HTR-8/SVneo (cell line): ENCODE measurements at places on chromosomes 1 and 21.

GRCh38 chr1:188888386-188888785 is 1589.3 kb downstream of the BRINP3 start:
- DNase-seq: no peak

DNA sequence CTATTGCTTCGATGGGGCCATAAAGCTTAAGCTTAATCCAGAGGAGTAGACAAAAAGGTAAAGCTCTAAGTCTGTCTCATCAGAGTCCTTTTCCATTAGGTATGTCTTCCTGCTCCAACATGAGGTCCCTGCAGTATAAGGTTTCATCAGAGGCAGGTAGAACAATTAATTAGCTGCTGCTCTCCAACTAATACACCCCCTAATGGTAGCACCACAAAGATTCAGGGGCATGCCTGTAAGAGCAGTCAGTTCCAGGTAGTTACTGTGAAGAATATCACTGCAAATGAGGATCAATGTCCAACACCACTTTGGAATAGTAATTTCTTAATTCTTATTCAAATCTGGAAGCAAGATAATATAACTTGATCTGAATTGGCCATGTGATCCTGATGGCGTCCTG is 160.3 kb upstream of the ESRRG start:
- no peak for DNase-seq

DNA sequence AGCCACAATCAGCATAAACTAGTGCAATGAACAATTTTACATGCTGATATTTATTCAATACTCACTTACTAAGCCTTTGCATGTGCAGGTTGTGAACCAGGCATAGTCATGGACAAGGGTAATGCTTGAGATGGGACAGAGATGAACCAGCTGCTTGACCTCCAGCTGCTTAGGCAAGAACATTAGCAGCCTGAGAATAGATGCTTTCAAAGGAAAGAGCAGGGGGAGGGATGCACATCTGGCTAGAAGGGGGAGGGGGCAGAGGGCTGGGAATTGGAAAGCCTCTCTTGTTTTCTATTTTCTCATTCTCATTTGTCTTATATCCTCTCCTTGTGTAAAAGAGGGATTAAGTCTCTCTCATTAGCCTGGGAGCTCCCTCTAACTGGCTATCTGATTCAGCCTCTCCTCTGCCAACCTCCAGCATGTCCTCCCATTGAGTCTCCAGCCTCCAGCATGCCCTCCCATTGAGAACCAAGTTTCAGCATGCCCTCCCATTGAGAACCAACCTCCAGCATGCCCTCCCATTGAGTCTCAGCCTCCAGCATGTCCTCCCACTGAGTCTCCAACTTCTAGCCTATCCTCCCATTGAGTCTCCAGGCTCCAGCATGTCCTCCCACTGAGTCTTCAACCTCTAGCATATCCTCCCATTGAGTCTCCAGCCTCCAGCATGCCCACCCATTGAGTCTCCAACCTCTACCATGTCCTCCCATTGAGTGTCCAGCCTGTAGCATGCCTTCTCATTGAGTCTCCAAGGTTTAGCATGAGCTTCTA is 38.4 kb upstream of the TRABD2B start:
- DNase-seq: no peak

- no peak for DNase-seq
These were observed 46.2 kb downstream of the C1orf198 start for GRCh38 chr1:230822092-230822581.

DNA sequence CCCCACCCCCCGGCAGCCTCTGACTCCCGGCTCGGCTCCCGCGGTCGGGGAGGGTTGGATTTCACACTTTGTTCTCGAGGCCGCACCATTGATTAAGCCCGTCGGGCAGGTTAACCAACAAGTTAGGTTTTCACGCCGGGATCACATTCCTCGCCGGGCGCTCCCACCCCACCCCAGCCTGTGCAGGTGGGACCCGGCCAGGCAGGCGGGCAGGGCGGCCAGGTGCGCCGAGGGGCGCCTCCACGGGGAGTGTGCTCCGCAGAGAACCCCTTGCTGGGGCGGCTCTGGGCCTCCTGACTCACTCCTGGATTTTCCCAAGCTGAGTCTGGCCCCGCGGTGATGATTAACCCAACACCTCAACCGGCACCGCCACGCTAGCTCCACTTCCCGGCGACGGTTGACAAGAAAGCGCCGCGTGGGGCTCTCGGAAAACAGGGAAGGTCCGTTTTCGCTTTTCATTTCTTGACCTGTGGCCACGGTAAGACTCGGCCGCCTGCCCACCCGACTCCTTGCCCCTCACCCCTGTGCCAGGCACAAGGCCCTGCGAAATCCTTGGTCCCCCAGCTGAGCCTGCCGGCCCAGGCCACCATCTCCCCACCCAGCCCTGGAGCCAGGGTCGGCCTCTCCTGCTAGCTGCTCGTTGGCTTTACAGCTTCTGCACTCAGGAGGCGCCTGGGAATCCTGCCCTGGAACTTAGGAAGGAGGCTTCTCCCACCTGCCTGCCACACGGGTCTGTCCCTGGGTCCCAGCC is 8.8 kb upstream of the TTLL10 start:
- DNase-seq: no peak

DNA sequence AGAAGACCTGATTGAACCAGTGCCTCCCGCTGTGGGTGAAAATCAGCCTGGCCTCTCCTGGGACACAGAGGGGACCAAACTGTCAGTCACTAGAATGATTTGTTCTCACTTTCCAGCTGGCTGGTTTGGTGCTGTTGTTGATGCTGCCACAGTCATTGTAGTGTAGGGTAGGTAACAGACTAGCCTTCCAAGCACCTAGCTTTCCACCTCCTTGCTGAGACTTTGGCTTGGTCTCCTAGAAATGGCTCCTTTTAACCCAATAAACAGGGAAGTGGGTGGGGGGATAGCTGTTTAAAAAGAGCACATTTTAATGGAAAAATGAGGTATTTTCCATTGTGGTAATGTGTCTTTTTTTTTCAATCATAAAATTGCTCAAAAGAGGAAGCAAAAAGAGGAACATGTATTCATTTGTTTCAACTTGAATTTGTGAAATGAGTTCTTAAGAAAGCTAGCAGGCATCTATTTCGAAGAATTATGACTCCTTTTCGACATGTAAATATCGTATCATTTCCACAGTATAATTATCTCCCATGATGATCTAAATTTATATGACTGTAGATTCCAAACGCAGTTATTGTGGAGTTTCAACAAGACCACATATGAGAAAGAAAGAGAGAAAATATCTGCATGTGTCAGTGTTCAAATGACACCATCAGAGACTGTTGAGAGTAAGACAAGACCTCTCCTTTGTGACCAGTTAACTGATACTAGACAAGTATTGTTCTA is 190.1 kb downstream of the HLX start:
- no peak for DNase-seq

DNA sequence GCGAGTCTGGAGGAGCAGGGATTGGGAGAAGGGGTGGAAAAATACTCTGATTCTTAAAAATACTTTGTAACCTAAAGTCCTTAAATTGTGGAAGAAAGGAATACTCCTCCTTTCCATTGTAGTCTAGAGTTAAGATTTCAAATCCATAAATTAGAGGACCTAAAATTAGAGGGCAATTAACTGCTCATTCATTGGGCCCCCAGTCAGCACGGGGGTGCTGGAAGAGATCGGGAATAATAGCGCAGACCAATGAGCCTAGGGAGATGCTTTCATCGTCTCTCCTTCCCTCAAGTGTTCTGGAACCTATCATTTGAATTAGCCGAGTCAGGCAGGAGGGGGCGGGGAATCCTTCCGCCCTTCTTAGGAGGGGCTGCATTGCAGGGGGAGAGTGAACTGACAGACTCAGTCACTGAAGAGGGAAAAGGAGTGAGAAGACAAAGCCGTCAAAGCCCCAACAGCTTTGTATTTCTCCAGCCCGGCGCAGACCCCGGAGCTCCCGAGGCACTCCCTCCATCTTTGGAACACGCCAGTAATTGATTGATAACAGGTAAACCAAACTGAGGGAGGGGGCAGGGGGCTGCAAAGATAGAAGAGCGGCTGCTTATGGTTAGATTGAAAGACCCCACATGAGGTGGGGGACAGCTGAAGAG is at the start of gene MLLT11:
TSS of gene MLLT11 (plus strand) at position 391 of the 650 bp plus-strand sequence. CDS start 6,828 bp downstream, outside the sequence.
- peak; percentile 66 for DNase-seq

GRCh38 chr1:228337031-228337564 is 69.5 kb downstream of the TRIM11 start:
- DNase-seq: no peak

DNA sequence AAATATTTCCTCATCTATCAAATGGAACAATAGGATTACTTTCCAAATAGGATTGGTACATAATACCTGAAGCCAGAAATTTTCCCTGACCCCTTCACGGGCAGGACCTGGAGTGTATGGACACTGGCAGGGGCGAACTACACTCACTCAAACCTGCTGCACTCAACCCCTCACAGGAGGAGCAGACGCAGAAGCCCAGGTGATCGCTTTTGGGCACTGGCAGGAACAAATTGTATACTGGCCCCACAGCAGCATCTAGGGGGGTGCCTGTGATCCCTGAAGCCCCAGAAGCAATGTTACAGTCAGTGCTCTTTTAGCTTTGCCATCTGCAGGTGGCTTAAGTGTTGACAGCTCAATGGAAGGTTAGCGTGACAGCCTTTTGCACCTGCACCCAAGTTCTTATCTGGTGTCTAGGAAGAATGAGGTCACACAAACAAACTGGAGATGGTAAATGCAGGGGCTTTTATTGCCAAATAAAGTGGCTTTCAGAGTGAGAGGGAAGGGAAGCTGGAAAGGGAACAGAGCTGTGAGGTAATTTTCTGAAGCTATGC is 199.2 kb upstream of the NEGR1 start:
- DNase-seq: no peak

DNA sequence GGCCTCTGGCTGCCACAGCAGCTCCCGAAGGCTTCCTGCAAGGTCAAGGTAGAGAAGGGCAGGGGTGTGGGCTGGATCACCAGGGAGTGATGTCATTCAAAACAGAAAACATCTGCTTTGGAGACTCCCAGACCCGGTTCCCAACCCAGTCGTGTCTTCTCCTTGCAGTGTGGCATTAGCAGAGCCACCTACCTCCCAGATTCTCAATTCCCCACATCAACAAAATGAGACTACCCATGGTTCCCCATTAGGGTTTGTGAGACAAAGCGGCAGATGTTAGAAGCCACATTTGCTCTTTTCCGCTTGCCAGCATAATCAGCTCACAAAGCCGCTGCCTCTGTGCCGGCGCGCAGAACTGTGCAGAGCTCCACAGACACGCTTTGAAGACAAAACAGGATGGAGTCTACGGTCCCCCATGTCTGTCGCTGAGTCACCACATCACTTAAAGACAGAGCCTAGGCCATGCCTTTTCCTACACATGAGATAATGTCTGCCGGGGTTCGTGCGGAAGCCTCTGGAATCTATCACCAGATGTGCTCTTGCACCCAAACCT is 12.5 kb downstream of the KIF17 start:
- no peak for DNase-seq

DNA sequence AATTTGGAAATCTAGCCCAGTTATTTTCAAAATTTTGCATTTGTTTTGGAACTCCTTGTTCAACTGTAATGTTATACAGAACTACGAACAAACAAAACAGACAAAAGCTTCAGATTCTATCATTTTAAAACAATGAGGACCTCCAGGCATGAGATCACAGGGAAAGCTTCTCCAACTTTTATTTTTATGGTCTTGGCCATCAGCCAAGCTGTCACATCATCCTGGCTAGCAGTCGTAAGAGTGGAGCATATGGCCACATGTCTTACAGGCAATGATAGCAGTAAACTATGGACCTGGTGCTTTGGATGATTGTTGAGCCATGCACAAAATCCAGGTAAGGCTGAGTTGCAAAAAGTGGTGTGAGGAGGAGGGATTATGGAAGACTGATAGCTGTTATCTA is 299.6 kb downstream of the LMX1A start:
- DNase-seq: no peak

GRCh38 chr1:165344736-165345135 is 11.8 kb downstream of the LMX1A start:
- DNase-seq: no peak

DNA sequence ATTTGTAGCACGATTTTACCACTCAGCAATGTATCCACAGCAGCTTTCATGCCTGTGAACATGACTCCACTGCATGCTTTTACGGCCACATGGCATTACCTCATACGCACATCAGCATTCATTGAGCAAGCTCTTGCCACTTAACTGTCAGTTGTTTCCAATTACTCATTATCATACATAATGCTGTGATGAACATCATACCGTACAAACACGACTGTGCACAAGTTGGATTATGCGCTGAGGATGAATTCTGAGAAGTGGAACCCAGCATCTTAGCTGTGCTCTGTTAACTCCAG is 9.6 kb downstream of the UMODL1 start:
- no peak for DNase-seq

- DNase-seq: peak; percentile 44
These were observed 552 bp upstream of the ZNF496 start for GRCh38 chr1:247332215-247332622.

DNA sequence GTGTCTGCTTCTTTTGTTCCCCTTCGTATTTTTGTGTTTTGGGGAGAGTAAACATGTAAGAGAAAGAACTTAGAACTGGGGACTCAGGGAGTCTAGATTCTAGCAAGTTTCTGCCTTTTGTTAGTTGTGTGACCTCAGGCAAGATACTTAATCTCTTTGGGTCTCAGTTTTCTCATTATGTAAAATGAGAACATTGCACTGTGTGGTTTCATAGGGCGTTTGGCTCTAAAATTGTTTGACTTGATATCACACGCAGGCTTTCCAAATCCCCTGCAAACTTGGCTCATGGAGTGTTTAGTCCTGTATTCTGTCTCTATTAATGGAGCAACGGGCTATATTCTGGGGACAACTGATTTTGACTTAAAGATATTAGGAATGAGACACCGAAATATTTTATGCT is 57.7 kb downstream of the NTNG1 start:
- no peak for DNase-seq

GRCh38 chr1:193103759-193104501 is 1.3 kb downstream of the GLRX2 start:
- DNase-seq: no peak

DNA sequence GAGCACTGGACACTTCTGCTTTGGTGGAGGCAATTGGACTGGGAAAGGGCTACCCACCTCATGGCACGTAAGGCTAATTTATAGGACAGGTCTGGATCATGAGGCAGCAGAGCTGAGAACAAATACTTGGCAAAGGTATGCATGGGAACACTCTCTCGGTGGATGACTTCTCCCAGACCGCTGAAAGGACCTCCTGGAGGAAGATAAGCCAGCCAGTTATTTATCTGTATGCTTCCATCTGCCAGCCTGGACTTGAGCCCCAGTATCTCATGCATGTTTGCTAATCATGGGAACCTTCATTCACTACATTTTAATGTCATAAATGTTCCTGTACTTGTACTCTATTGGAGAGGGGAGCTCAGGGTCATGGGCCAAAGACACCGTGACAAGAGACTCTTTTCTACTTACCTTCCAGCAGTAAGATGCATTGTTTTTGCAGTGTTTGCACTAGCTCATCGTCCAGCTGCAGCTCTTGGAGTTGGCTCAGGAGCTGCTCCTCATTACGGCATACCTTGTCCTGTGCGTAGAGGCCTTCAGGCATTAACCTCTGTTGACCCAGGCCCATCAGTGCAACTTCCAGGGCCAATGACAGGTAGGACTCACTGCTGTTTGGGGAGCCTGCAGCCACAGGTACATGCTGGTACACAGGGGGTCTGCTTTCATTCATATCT is 23.7 kb downstream of the UROD start:
- no peak for DNase-seq

- no peak for DNase-seq
These were observed 1.0 kb upstream of the CDKN2C start for GRCh38 chr1:50968821-50969610.
